Daoy (cell line): ENCODE measurements at places on chromosomes 12 and 14.

DNA sequence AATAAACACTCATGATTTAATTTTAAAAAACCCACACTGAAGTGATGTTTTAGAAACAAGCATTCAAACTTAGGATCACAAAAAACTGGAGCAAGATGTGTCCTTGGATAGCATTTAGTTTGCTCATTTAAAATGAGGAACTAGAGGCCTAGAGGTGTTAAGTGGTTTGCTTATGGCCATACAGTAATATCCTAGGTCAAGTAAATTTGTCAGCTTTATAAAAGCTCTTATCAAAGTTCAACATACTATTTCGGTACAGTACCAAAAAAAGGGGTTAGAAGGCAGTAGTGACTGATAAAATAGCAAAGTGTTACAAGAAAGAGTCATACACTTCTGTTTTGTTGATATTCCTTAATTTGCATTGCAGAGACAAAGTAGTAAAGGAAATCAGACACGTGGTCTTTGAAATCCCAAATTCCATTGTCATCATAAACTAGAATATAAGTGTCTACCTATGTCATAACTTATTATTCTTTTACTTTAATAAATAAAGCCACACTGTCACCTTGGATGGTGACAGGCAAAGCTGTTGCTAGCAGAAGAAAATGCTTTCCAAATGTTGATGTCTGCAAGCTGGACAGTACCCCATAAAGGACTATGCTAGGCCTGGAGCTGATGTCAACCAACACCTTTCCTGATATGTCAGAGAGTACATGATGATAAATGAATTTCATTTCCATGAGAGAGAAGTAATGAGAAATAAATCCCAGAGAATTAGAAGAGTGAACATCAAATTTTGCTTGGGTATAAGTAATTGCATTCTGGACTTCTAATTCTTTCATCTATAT is 17.6 kb upstream of the SRP54 start:
- DNase-seq: no peak

DNA sequence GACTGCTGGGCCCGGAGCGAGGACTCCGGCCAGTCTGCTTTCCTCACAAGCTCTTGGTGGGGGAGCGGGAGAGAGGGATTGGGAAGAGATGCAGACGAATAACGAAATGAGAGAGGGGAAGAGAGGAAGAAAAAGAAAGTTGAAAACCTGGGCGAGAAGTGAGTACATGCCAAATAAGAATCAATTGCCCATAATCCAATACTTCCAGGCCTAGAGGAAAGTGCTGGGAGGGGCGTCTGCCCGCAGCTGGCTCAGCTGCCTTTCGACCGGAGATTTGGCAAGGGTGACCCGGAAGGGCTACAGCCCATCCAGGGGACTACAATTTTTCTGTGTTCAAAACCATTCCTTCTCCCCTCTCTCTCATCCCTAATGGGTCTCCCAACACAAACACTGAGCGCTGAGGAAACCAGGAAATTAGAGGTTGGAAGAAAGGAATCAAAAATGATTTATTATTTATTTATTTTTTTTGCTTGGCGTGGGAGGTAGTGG is 4.9 kb downstream of the NKX2-1 start:
- DNase-seq: no peak

DNA sequence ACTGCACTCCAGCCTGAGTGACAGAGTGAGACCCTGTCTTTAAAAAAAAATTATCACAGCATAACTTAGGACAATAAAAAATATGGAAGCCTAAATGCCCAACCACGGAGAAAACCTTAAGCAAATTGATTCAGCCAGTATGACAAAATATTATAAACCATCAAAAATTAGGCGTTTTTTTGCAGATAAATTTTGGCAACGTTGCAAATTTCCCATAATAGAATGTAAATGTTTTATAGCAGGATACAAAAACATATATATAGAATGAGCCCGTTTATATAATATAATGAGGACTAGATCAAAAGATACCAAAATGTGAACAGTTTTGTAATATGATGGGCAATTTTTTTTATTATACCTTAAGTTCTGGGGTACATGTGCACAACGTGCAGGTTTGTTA is 6.8 kb upstream of the EML5 start:
- DNase-seq: no peak

- DNase-seq: no peak
Measured at GRCh38 chr14:52046376-52046917, 22.4 kb downstream of the NID2 start.
